SK-N-MC (cell line): ENCODE measurements at places on chromosomes 1 and 21.
A peak's percentile ranks its signal among the peaks of the same experiment; 100 is the strongest.

DNA sequence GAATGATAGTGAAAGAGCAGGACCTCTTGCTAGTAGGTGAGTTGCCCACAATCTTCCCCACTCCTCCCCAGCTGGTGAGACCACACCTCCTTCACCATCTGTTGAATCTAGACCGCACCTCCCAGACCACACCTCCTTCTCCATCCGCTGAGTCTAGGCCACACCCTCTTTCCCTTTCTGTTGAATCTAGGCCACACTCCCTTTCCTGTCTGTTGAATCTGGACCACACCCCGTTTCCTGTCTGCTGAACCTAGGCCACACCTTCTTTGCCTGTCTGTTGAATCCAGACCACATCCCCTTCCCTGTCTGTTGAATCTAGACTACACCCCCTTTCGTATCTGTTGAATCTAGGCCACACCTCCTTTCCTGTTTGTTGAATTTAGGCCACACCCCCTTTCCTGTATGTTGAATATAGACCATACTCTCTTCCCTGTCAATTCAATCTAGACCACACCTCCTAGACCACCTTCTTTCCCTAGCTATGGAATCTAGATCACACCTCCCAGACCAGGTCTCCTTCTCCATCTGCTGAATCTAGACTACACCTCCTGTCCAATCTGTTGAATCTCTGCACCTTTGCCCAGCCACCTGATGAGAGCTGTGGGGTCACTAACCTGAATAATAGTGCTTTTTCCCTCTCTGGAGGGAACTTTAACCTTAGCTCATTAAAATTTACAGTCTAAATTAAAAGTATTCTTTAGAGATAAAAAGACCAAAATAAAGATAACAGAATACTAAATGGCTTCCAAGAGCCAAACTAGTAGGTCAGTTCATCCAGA lies 116.3 kb downstream of the DAB1 start:
- DNase-seq: no peak

- no peak for DNase-seq
Observed at GRCh38 chr21:42612390-42612789, 41.0 kb upstream of the PDE9A start.

- DNase-seq: no peak
Observed at GRCh38 chr1:63074321-63074720, 248.0 kb upstream of the FOXD3 start.

- no peak for DNase-seq
Observed at GRCh38 chr1:23704834-23705495, 13.4 kb downstream of the RPL11 start.

GRCh38 chr1:177772386-177772960 lies 197.4 kb downstream of the SEC16B start:
- DNase-seq: no peak

GRCh38 chr1:61699911-61700851 lies 24.8 kb downstream of the TM2D1 start:
- no peak for DNase-seq

DNA sequence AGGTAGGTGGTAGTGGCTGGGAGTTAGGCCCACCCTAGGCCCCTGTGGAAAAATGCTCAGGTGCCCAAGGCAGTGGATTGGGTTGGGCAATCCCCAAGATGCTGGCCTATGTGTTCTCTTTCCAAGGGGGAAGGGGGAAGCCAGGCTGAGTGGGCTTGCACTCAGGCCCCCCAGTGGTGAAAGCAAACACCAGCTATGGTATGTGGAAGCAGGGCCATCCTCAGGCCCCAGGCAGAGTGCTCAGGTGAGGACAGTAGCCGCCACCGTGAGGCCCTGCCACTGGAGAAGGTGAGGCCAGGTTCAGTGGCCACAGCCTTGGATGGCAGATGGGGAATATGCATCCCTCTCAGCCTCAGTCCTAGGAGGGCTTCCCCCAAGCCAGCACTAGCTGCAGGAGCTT lies 11.8 kb downstream of the LY9 start:
- no peak for DNase-seq

DNA sequence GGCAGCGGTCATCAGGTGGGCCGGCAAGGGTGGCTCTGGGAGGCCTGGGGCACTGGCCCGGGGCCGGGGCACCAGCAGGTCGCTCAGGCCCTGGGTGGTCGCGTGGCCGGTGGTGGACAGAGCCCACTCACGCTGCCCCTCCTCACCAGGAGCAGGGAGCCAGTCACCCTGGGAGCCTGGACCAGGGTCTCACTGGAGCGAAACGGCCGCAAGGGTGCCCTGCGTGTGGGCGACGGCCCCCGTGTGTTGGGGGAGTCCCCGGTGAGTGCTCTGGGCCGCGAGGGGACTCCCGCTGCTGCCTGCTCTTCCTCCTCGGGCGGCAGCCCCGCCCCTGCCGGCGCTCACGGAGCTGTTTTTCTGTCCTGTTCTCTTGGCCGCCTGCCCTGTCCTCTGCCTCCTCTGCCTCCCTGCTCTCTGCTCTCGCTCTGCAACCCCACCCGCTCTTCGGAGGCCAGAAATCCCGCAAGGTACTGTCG lies 23.5 kb downstream of the RNF223 start:
- DNase-seq: no peak

GRCh38 chr1:95627244-95627643 lies 393.2 kb downstream of the RWDD3 start:
- no peak for DNase-seq

GRCh38 chr1:31208361-31208945 lies 31.2 kb downstream of the NKAIN1 start:
- DNase-seq: no peak

GRCh38 chr1:203645996-203646395 lies 19.4 kb downstream of the ATP2B4 start:
- no peak for DNase-seq

- no peak for DNase-seq
Observed at GRCh38 chr1:155940993-155941844, at the start of gene RXFP4. TSS of gene RXFP4 (plus strand) at chr1:155941638. CDS start at chr1:155941710, 72 bp downstream.

GRCh38 chr21:23861911-23862504 lies 1745.3 kb downstream of the MRPL39 start:
- no peak for DNase-seq

- DNase-seq: no peak
Observed at GRCh38 chr1:106254748-106255147, 801.7 kb upstream of the PRMT6 start.

- DNase-seq: peak; percentile 30
Observed at GRCh38 chr1:65904681-65905083, 112.0 kb downstream of the PDE4B start.

- no peak for DNase-seq
Observed at GRCh38 chr1:10431070-10431730, 967 bp downstream of the CENPS start.

DNA sequence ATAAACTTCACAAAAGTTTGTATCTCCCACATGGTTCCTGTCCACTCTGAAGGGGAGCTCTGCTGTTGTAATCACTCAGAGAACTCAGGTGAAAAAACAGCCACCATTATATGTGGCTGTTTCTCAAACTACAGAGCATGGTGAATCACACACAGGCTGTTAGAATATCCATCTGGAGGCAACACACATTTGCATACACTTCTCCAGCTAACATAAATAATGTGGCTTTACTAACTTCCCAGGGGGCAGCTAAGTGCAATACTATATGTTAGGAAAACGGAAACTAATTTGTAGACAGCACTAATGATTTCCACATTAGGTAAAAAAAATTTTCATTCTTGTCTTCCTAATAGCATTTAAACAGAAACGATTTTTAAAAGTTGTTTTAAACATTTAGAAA lies 49.3 kb downstream of the PTGFR start:
- peak; percentile 66 for DNase-seq

DNA sequence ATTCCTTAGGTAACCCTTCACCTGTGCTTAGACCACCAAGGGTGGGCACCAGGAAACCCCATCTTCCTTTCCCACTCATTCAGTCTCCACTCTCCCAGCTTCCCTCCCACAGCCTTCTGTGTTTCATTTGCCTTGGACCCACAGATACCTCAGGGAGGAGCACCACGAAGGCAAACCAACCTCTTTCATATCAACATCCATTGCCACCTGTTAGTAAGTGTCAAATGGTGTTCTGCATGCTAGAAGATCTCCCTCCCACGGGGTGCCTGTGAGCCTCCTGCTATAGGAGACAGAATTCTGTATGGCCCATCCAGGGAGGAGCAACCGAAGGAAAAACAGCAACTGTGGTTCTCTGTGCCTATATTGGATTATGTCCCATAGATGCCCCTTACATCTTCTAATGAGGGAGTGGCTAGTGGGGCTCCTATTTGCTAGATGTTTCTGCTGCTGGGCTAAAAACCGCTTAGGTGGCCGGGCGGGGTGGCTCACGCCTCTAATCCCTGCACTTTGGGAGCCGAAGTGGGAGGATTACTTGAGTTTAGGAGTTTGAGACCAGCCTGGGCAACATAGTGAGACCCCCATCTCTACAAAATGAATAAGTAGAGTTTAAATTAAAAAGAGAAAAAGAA lies 25.6 kb upstream of the SCCPDH start:
- DNase-seq: no peak

- no peak for DNase-seq
Observed at GRCh38 chr1:50898773-50899172, 61.3 kb downstream of the FAF1 start.

DNA sequence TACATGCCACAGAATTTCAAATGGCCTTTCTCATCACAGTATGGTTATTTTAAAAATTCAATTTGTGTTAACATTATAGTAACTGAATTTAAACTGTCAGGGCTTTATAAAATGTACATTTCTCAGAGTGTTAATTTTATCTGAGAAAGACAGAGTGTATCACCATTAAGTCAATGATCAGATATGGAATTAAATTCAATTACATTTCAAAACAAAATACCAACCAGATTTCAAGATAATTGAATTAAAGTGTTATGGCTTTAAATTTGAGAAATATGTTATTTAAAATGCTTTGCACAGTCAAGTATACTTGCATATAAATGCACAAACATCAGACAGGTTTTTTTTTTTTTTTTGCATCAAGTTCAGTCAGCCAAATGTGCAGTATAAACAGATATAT lies 1574.4 kb downstream of the BRINP3 start:
- DNase-seq: no peak

GRCh38 chr21:15210235-15210678 lies 145.5 kb upstream of the NRIP1 start:
- DNase-seq: no peak

- peak; percentile 51 for DNase-seq
Observed at GRCh38 chr1:183039985-183040447, 16.8 kb downstream of the LAMC1 start.

GRCh38 chr1:228647523-228648444 lies 87.5 kb upstream of the RHOU start:
- DNase-seq: peak; percentile 35

DNA sequence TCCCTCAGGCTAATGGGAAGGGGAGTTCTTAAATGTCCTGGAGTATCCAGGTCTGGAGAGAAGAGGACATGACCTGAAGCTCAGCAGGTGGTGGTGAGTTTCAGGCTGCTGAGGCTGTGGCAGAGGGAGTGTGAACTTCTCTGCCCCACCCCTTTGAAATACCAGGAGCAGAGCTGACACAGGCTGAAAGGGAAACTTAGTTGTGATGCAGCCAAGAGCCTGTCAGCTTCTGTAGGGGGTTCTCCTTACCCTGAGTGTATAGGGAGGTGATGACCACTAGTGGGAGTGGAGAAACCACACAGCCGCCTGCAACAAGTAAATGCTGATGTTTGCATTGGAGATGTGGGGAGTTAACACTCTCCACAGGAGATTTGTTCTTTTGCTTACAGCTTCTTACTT lies 152.3 kb downstream of the FCRL5 start:
- DNase-seq: no peak

GRCh38 chr1:39277879-39278278 lies 73.4 kb downstream of the MACF1 start:
- no peak for DNase-seq

DNA sequence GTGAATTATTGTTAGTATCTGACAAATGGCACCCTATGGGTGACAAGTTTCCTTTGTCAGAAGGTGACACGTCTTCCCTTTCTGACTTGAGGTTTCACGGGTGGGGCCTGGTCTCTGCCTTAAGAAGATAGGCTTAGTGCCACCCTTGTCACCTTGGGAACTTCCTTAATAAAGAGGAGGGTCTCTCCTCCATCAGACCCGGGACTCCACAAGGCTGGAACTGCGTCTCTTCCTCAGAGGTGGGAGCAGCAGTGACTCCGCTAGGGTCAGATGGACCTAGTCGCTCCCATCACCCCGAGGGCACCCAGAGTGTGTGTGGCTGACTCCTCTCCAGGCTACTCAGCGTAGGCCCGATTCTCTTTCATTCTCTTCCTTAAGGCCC lies 774 bp upstream of the WDTC1 start:
- DNase-seq: no peak

DNA sequence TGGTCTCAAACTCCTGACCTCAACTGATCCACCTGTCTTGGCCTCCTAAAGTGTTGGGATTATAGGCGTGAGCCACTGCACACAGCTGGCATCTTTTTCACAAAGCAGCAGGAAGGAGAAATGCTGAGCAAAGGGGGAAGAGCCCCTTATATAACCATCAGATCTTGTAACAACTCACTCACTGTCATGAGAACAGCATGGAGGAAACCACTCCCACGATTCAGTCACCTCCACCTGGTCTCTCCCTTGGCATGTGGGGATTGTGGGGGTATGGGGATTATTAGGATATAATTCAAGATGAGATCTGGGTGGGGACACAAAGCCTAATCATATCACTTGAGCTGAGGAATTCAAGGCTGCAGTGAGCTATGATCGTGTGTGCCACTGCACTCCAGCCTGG lies 3.0 kb upstream of the MFSD2A start:
- DNase-seq: no peak

- no peak for DNase-seq
Observed at GRCh38 chr1:116087628-116088027, 23.6 kb upstream of the MAB21L3 start.

DNA sequence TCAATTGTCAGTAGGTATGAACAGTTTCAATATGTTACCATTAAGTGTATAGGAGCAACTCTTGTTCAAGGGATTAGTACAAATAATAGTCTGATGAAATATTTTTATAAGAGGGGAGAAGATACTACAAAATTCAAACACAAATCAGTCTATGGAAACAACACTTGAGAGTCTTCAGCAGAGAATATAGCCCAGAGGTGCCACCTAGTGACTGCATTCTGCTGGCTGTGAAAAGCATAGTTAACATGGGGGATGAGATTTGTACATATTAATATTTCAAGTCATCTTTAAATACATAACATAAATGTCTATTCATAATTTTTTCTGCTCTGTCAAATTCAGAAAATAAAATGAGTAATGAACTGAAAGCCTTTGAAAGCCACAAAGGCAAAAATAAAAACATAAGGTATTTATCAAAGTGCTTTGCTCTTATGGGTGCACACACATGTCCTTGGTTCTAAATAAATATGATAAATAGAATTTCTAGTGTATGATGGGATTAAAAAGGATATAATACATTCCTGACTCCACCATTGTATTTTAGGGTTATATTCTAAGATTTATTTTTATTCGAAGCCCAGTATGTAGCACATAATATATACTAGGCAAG lies 440.9 kb upstream of the ZRANB2 start:
- DNase-seq: peak; percentile 53
